ENCODE measurements at places on chromosomes 7 and 10.

- no peak for DNase-seq
Measured at GRCh38 chr7:126083014-126083413, 1153.4 kb upstream of the POT1 start.

DNA sequence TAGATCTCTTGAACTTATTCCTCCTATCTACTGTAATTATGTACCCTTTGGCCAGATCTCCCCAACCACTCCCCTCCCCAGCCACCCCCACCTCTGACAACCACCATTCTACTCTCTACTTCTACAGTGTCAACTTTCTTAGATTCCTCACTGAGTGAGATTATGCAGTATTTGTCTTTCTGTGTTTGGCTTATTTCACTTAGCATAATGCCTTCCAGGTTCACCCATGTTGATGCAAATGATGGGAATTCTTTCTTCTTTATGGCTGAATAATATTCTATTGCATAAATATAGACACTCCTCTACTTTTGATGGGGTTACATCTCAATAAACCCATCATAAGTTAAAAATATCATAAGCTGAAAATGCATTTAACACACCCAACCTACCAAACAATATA is 21.3 kb upstream of the HNRNPH3 start:
- no peak for DNase-seq

DNA sequence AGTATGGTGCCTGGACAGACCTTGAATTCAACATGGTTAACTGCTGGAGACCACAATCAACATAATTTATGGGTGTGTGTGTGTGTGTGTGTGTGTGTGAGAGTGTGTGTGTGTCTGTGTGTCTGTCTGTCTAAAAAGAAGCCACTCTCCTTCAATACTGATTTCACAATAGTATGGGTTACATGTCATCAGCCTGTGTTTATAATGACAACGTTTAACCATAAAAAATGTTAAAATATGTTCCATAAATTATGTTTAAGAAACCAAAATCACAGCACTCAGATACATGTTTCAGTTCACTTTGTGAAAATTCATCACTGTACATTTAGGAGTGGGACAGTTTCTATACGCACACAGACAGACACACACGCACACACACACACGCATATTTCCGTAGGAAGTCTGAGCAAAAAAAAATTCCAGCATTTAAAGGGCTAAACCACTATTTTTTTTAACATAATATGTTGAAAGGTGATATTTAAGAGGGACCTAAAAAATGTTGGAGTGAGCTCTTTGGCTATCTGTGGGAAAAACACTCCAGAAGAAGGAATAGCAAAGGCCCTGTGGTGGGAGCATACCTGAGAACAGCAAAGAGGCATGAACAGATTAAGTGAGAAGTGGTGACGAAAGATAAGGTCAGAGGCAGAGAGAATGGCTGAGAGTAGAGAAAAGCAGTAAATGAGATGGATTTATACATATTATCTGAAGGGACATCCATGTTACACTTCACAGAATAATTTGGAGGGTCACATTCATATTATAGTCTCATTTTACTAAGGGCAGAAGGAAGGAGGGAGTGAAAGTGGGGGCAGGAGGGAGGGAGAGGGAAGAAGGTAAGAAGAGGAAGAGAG is 10.9 kb downstream of the PDZD8 start:
- DNase-seq: no peak

DNA sequence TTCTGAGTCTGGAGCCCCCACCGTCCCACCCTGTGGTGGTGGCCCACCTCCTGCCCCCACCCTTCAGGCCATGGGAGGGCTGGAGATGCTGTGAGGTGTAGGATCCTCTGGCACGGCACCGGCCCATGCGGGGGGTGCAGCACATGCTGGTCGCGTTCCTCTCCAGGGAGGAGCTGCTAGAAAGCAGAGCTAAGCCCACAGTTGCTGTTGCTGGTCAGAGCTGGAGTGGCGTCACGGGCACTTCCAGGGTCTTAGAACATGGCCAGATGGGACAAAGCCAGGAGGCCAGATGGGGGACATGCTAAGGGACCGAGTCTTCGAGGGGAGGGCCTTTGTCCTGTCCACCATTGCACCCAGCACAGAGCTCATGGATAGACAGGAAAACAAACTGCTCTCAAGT is 21.6 kb downstream of the AGAP3 start:
- no peak for DNase-seq

DNA sequence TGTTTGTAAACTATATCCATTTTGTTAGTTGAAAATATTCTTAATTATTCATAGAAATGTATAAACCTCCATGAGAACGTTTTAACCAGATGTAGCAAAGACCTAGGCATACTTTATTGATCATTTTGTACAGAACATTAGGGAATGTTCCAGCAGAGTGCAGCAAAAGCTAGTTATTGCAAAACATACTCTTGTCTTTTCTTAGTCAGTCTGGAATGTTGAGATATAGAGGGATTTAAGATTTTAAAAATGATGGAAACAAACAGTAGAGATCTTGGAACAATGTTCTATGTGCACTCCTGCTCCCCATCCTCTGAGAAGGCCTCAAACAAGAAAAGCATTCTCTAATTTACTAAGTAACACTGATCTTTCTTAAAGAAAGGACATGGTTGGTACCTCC is 292.1 kb downstream of the BBS9 start:
- DNase-seq: no peak

Data from NCI-H2081 treated with DMSO at 0.1 percent for 48 hours (cell line).